ENCODE measurements at places on chromosomes 13 and 19.

GRCh38 chr19:1449467-1450442, at the start of gene APC2:
Gene APC2 (plus strand): TSS chr19:1450121. CDS start chr19:1453002, 2,881 bp downstream.
- DNase-seq = no peak

DNA sequence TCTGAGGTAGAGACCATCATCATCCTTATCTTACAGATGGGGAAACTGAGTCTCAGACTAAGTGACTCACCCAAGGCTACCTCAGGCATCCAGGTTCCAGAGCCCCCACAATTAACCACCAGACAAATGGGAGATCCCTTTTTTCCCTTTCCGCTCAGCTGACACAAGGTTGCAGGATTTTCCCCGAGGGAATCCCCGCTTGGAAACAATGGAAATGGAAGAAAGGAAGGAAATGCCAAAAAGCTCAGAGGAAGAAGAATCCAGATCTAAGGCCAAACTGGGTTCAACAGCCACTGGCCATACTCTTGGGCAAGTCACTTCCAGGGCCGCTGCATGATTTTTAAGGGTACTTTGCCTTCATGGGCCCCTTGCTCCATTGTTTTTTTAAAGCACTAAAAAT, 1.6 kb downstream of the ZNF71 start:
- no peak for DNase-seq

DNA sequence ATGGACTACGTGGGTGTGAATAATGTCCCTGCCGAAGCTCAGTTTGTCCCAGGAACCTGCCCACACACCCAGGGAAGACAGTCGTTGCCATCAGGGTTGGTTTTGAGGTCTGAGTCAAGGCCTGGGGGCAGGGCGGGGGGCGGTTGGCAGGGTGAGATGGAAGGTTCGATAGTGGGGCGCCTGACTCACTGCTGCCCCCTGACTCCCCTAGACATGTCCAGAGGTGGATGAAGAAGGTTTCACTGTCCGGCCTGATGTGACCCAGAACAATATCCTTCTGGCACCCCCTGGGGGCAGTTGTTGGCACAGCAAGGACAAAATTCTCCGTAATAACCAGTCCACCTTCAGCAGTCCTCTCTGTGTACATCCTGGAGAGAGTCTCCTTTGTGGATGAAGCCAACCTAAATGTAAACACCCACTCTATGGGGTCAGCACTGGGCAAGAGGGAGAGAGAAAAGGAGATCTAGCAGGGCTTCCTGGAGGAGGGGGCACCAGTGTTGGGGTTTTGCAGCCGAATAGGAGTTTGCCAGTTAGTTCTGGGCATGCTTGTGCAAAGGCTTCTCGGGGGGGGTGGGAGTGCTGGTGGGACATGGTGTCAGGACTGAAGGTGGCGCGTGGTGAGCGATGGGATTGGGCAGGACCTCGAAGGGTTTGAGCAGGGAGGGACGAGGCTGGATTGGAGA, 19.6 kb upstream of the B3GNT3 start:
- no peak for DNase-seq

GRCh38 chr13:31192306-31192705, 7.5 kb upstream of the B3GLCT start:
- no peak for DNase-seq

GRCh38 chr13:112709825-112710783, 20.3 kb downstream of the ATP11A start:
- DNase-seq = no peak
